ENCODE measurements at places on chromosomes 13 and 19.
A peak's percentile ranks its signal among the peaks of the same experiment; 100 is the strongest.

- DNase-seq = peak; percentile 60
Observed at GRCh38 chr19:39223703-39224279, 19.7 kb upstream of the SYCN start.

- DNase-seq = peak; percentile 70
Observed at GRCh38 chr19:16342002-16342715, 17.5 kb downstream of the KLF2 start.

DNA sequence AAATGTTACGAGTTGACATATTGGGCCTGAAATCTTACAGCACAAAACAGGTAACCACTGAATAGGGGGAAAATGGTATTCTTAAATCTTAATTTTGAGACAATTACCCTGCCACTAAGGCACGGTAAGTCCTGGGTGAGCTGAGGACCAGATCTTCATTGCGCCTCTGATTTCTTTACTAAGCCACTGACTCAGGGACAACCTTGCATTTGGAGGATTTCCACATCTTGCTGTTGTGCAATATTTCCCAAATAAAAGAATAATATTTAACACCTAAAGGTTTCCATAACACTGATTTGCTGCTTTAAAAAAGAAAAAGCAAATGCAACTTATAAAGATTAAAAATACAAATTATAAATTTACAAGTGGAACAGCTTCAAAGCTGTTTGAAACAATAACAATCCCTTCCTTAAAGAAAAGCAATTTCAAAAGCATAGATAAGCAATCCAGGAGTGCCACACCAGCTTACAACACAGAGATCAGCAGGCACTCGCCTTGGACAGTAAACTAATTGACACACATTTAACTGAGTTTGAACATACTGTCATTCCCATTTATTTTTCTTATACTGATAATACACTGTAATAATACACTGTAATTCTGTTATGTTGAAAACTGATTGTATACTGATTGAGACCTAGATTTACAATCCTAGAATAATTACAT lies 79.6 kb upstream of the DOCK9 start:
- peak; percentile 14 for DNase-seq

GRCh38 chr19:49701271-49701786 lies 10.4 kb downstream of the CPT1C start:
- DNase-seq = no peak

DNA sequence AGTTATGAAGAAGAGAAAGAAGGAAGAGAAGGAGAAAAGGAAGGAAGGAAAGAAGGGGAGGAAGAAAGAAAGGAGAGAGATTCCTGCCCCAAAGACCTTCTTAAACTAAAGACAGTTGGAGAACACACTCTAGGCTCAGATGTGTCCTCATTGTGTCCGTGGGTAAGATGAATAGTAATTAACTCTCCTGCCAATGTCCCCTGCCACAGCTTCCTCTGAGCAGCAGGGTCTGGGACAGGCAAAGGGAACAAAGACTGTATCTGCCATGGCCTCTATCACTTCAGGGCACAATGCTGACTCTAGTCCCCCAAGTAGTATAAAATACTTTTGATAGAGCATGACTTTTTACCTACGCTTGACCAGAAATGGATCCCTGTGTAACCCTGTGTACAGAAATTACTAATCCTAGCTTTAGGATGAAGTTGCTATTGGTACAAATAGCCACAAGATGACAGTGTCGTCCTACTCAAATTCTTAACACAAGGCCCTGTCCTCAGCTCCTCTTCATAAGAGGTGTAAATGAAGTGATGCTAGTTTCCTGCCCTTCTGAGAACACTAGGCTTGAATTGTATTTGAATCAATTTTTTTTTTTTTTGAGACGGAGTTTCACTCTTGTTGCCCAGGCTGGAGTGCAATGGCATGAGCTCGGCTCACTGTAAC lies 186.2 kb upstream of the GPR12 start:
- DNase-seq = peak; percentile 82

GRCh38 chr13:23159205-23159759 lies 21.5 kb upstream of the SGCG start:
- DNase-seq = peak; percentile 64

GRCh38 chr19:45076029-45076850 lies at the start of gene ZNF296:
Gene ZNF296, minus strand, starts transcription at chr19:45076478. Its CDS starts 105 bp downstream, at chr19:45076373.
- DNase-seq = peak; percentile 65

DNA sequence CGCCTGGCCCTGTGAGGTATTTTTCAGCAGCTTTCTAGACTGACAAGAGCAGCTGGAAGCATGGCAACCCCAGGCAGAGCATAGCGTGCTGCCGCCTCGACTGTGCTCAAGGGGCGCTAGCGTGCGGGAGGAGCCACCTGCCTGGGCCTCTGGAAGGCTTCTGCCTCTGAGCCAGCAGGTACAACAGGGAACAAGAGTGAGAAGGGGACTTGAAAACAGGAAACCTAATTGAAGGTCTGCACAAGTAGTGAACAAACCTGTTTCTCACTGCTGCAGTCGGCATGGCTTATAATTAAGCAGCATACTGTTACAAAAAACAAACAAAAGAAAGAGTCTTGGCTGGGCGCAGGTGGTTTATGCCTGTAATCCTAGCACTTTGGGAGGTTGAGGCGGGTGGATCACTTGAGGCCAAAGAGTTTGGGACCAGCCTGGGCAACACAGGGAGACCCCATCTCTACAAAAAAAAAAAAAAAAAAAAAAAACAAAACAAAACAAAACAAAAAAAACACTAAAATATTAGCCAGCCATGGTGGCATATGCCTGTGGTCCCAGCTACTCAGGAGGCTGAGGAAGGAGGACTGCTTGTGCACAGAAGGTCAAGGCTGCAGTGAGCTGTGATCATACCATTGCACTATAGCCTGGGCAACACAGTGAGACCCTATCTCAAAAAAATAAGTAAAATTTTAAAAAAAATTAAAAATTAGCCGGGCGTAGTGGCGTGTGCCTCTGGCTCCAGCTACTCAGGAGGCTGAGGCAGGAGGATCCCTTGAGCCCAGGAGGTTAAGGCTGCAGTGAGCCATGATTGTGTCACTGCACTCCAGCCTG lies 12.6 kb upstream of the GARRE1 start:
- no peak for DNase-seq

DNA sequence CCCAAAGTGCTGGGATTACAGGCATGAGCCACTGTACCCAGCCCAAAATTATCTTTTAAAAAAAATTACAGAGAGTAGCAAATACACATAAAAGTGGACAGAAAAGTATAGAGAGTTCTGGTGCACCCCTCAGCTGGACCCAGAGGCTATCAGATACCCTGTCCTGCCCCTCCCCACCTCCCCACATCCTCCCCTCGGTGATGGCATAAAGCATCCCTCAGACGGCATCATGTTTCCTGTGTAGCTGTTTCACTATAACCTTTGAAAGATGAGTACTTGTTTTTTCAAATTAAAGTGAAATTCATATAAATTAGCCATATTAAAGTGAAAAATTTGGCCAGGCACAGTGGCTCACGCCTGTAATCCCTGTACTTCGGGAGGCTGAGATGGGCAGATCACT lies 20.1 kb downstream of the SLC27A1 start:
- DNase-seq = no peak

DNA sequence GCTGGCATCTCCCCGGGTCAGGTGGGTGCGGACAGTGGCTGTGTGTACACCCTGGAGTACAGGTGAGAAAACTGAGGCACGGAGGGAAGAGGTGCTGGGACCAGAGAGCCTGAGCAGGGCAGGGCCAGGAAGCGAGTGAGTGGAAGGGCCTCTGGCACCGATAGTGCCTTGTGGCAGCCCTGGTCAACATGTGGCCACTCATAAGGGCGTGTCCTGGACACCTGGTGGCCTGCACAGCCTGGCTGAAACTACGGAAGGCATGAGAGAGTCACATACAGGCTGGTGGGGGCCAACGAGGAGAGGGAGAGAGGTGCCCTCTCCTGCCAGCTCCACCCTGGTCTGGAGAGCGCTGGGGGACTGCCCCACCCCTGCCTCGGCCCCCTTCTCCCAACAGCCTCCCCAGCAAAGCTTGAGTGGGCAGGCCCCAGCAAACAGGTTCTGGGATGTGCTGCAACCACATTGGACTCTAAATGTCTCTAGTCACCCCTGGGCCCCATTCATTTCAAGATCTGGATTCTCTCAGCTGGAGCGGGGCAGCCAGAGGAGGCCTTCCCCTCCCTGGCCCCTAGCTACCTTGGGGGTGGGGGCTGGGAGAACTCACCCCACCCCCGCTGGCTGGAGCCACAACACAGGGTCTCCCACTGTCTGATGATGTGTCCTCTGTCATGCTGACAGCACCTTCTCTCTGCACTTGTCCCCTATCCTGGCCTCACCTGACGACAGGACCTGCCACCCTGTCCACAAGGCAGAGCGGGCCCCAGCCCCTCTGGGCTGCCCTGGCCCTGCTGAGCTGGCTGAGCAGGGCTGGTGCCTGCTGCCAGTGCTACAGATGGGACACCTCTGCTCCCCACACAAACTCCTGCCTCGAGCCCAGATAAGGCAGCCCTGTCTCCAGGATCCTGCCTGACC lies 5.8 kb downstream of the CBARP start:
- no peak for DNase-seq

DNA sequence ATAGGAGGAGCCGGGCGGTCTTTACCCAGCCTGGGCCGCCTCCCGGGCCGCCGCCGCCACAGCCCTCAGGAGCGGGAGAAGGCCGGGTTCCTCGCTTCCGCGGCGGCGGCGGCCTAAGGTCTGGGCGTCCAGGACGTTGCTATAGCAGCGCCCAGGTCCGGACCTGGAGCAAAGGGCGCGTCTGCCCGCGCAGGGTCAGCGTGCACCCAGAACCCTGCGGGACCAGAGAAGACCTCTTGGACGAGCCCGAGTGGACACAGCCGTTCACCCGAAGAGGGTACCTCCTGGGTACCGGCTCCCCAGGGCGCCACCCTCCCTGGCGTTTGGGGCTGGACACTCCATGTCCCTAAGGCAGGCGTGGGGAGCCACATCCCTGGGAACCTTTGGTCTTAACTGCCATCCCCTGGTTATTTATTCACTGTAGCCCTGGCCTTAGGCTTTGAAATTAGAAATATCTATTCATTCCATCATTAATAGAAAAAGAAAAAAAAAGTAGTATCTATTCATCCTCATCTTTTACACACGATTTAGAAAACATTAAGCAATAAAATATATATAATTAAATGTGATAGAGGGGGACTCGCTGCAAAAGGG lies 2.4 kb downstream of the DZIP1 start:
- peak; percentile 45 for DNase-seq

GRCh38 chr13:84973661-84974060 lies 825.6 kb downstream of the SLITRK6 start:
- no peak for DNase-seq

- DNase-seq = no peak
Observed at GRCh38 chr19:38045554-38046253, 138.7 kb downstream of the SIPA1L3 start.

- DNase-seq = no peak
Observed at GRCh38 chr13:113656831-113657671, 947 bp downstream of the ATP4B start.

- no peak for DNase-seq
Observed at GRCh38 chr13:92974905-92975429, 251.6 kb upstream of the GPC6 start.

GRCh38 chr19:9796113-9796773 lies 22.6 kb downstream of the FBXL12 start:
- DNase-seq = peak; percentile 78

DNA sequence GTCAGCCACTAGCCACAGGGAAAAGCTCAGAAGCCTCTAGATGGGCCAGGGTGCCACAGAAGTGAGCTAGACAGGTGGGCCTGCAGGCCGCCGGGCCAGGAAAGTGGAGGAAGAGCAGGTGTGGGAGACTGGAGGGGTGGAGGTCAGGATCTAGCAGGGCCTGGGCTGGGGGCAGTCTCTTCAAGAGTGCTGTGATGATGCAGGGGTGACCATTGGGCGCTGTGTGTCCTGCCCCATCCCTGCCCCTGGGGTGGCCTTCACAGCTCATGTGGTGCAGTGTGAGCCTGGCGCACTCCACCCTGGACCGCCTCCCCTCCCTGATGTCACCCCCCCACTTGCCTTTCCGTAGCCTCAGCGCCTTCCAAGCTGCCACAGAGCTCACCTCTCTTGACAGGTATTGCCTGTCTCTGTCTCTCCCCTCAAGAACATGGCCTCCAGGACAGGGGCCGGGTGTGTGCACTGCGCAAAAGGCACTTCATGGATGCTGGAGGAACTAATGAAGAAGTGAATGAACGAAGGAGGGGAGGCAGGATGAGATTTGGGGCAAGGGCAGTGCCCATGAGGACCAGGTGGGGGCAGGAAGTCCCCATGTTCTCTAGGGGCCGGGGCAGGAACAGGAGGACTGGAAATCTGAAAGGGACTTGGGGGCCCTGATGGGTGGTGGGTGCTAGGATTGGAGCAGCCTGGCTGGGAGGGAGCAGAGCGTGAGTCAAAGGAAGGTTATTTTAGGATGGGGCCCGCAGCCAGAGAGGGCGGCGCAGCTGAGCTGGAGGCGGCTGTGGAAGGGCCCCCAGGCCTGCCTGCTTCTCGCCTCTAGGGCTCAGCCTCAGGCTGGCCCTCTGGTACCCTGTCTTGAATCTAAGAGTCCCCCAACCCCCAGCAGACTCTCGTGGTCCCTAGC lies 6.6 kb downstream of the SSBP4 start:
- peak; percentile 91 for DNase-seq

DNA sequence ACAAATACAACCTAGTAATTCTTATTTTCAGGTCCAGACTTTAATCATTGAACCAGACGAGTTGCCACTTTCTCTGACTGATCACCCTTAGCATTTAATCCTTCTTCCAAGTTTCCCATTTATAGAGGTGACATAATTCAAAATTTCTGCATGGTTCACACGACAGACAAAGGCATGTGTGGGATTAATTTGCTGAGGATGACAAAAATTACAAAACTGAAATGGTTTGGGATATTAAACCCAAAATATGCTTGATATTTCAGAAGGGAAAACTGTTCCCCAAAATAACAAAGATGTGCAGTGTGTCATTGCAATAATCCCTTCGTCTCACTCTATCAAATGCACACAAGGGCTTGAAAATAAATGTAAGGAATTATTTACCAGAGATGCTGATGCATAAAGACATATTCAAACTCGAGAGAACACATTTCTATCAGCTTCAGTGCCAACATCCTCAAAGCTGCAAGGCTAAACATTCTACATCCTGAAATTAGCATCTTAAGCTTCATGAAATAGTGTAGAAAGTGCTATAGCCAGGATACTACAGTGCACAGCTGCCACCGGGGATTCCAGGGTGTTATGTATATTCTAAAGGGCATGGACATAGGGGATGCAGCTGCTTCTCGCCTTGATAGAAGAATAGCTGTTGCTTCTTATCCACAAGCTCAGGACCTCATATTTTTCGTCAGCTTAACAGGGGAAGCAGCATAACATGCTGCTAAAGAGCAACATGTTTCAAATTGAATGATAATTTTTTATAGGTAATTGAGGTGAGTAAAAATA lies 198.7 kb upstream of the SLITRK1 start:
- no peak for DNase-seq

GRCh38 chr13:75855847-75856246 lies 219.7 kb downstream of the LMO7 start:
- no peak for DNase-seq

- DNase-seq = no peak
Observed at GRCh38 chr13:28273919-28274318, 135.6 kb downstream of the PAN3 start.

- DNase-seq = no peak
Observed at GRCh38 chr13:102687520-102687919, 7.3 kb downstream of the METTL21C start.

- DNase-seq = no peak
Observed at GRCh38 chr13:98394820-98395510, 181.9 kb downstream of the STK24 start.

GRCh38 chr13:31018511-31018910 lies 86.1 kb downstream of the TEX26 start:
- DNase-seq = no peak

- DNase-seq = no peak
Observed at GRCh38 chr19:7516333-7516732, 430 bp downstream of the ZNF358 start.

GRCh38 chr13:52164989-52165388 lies 5.6 kb upstream of the NEK3 start:
- no peak for DNase-seq

All from AG08395 (cell line).